GM19239 (cell line): ENCODE measurements at places on chromosomes 5 and 9.

DNA sequence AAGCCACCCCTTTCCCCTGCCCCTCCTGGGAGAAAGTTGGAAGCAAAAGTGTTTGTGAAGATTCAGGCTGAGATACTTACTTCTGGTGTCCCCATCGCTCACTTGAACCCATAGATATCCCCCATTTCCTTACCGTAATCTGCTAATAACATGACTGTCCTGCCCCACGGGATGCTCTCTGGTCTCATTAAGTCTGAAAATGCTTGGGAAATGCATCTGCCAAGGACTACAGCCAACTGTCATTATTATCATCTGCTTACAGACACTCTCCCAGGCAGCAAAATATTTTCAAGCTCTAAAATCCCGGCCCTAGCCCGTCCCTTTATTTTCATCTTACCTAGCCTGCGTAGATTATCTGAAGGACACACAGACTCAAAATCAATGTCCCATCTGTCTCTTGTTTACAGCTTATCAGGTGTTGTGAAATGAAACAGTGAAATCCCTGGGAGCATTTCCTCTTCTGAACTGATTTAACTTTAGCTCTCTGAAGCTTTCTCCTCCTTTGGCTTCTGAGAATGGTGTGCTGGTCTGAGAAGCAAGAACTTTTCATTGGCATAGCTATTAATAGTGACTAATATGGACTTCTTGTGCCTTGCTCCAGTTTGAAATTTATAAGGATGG is 126.9 kb upstream of the OSMR start:
- no peak for DNase-seq

DNA sequence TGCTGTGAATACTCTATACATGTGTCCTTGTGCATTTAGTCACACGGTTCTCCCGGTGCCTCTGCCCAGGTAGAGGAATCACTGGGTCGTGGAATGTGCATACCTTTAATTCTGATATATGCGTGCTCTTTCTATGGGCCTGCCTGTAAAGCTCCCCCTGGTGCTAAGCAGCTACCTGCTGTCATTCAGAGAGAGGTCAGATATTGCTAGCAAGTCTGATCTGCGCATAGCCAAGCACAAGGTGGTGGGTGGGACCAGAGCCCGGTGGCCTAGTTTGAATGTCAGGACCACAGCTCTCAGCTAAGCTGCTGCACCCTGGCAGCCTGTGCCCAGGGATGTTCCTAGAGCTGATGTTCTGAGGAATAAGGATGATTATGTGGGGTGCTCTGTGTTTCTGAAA is 33.4 kb downstream of the TJP2 start:
- DNase-seq = no peak

DNA sequence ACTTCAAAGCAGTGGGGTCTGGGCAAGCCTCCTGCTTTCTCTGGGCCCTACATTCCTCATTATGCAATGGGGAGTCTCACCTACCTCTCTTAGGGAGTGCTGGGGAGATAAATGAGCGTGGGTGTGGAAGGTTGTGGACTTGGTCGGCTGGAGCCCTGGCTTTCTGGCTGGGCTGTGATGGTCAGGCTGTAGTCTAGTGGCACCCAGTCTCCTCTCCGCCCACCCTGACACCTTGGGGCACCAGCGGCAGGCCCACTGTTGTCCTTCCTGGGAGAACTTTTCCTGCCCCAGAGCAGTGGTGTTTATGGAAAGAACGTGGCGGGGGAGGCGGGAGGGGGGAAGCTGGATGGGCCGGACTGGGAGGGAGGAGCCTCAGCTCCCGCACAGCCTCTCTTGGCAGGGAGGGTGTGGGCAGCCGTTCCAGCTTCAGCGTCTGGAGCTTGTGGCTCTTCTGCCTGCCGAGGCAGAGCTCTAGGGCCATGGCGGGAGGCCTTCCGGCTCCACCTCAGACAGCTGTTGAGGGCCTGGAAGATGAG is 4.1 kb downstream of the PTGS1 start:
- no peak for DNase-seq

- DNase-seq = no peak
These were observed 11.6 kb upstream of the RETREG1 start for GRCh38 chr5:16628376-16628775.

GRCh38 chr9:10208691-10209069 is 404.1 kb downstream of the PTPRD start:
- DNase-seq = no peak

- DNase-seq = no peak
These were observed 52.8 kb upstream of the RPL26L1 start for GRCh38 chr5:172906436-172906835.

- DNase-seq = no peak
These were observed 74.5 kb upstream of the SLC25A51 start for GRCh38 chr9:37978481-37978864.

DNA sequence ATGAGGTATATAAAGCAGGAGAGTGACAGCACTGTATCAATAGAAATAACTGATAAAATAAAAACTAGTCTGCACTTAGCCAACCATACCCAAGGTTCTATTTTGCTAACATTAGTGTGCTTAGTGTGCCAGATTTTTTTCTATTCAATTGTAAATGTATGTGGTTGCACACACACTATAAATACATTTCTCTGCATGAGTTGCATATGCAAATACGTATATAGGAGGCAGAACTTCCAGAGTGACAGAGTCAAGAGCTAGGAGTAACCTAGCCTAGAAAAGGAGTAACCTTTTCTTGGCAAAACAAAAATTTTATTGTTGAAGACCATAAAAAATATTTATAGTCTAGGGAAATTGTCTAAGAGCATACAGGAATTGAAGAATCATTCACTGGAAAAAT is 461.6 kb downstream of the GABRG2 start:
- DNase-seq = no peak

GRCh38 chr5:133309166-133309795 is 257.5 kb downstream of the HSPA4 start:
- no peak for DNase-seq

DNA sequence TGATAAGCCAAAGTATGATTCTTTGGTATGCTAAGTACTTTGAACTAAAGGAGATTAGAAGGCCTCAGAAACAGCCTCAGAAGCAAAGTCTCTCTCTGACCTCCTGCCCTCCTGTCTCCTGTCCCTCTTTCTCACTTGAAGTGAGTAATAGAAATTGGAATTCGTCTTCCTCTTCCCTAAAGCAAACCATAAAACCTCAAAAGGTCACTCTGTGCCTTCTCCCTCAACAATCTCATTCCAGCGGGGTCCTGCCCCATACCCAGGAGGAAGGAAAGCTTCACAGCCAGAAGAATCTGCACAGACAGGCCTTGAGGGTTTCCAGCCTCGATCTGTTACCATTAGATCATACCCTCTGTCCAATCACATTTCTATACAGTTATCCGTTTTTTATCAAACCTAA is 87.8 kb downstream of the HAPLN1 start:
- DNase-seq = no peak

- DNase-seq = no peak
These were observed 309.4 kb downstream of the KDM4C start for GRCh38 chr9:7067169-7067568.

DNA sequence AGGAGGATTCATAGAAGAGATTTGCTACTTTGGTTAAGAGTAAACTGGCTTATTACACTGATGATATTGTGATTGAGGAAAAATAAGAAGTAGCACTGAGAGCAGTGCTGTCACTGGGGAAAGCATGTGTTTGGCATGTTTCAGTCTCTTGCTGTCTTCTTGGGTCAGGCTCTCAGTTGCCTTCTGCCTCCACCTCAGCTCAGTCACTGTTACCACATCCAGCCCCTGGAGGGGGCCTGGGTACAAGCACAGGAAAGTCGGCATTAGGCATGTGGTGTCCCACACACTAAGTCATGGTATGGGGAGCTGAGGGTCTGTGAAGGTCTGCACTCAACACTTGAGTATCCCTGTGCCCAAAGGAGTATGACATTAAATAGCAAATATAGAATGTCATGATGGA is 958.3 kb upstream of the CDH9 start:
- DNase-seq = no peak
